D341Med (cell line): ENCODE measurements at places on chromosomes 5 and 9.

- no peak for DNase-seq
Measured at GRCh38 chr5:108884736-108885135, 137.0 kb downstream of the FER start.

DNA sequence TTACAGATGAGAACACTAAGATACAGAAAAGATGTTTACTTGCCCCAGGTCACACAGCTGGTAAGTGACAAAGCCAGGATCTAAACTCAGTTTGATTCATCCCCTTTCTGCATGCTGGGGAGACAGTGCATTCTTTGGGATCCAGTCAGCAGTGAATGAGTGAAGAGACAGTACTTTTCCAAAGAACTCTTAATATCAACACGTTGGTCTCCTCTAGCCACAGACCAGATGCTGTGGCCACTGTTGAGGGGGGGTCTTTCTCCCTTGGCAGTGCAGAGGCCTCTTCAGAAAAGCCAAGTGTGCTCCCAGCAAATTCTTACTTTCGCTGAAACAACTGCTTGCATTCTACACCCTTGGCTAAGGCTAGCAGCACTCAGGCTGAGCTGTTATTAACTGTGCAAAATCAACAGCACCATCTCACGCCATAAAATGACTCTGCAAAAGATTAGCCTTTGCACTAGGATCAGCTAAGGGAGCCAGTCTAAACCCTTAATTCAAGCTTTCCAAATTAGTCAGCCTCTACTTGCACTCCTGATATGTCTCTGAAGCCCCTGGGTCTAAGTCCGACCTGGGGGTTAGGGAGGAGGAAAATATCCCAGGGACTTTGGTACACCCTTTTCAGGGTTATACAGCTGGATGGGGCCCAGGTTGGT, 4.8 kb upstream of the TMEM171 start:
- DNase-seq: no peak

DNA sequence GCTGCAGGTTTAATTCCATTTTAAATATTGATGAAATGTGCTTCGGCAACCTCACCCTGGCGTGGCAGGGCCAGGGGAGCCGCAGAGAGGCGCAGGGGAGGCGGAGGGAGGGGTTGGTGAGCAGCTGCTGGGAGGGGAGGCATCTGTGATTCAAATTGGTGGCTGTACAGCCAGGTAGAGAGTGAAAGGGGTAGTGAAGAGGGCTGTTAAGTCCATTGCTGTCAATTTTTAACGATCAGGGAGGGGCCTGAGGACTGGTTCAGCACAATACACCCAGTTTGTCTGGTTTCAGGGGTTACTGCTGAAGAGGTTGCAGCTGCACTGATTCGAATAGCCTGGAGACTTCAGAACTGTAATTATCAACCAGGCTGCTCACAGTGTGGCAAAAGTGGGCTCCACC, 31.3 kb downstream of the LHX6 start:
- no peak for DNase-seq

DNA sequence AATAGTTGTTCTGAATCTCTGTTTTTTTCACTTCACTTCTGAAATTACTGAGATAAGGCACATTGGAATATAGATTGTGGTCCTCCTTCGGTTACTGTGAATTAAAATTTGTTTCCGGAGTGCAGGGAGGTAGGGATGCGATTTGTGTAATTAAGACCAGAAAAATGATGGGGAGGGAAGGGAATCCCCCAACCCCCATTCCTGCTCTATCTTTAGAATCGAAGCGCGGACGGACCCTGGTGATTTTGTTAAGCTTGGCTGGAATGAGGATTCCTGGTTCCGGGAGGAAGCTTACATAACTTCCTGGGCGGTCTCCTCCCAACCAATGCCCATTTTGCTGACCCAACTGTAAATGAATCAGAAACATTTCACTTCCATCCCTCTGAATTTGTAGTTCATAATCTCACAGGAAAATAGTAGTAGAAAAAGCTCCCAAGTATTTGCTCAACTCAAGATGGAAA, 220.1 kb upstream of the MSX2 start:
- DNase-seq: no peak

DNA sequence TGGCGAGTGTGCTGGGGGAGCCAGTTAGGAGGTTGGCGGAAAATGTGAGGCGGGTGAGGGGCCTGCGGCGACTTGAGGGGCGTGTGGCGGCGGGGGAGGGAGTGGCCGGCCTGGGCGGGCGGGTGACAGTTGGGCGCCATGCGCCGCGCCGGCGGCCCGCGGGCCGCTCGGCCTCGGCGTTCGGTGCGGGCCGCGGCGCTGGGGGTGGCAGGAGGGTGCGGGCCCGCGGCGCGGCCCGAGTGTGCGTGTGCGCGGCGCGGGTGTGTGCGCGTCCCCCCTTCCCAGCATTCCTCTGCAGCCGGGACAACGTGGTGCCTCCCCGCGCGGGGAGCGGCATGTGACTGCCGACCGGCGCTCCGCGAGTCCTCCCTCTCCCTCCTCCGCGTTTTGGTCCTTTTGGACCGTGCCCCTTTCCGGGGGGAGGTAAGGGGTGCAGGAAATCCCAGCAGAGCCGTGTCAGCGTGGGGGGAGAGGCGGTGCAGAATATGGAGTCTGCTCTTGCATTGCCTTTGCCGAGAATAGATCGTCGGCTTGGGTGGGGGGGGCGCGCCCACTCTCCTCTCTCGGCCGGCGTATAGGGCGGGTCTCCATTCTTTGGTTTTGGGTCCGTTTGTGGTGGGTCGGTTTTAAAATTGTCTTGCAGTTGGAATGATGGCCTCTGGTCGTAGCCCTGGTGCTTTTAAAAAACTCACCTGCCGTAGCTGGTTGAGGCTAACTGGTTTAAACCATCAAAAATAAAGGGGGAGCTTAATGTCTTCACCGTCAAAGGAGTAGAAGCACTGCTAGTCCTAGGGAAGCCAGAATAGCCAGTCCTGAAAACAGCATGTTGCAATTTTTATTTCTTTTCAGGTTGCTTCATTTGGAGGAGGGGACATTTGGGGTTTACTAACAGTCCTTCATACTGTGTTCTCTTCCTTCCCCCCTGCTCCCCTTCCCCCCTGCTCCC, 2.0 kb downstream of the LARP1 start:
- DNase-seq: peak; percentile 63

DNA sequence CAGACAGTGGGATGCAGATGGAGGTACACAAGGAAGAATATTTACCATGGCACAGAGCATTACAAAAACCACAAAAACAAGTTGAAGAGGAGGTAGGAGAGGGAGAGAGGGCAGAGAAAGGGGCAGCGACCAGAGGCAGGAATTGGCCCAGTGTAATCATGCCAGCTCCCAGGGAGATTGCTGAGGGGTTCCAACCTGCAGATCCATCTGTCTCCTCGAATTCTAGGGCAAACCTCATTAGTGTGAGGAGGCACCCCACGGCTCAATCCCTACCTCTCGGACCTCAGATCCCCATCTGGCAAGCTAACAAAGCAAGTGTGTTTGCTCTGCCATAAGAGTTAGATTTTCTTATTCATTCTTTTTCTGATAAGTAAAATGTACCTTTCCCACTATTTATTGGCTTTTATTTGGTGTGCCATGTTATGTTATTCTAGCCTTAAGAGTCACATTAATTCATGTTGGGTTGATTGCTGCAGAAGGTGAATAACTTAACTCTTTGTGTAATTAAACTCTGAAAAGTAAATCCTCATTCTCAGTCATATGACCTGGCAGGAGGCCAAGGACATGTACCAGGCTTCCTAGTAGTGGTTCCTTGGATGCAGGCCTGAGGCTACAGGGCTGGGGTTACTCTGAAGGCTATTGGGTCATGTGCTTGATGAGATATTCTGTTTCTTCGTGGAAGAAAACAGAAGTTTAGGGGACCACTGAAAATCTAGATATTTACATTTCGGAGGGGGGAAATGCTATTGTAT, 315.2 kb upstream of the ATP10B start:
- peak; percentile 14 for DNase-seq

GRCh38 chr5:171521219-171521633, 101.8 kb downstream of the FGF18 start:
- DNase-seq: no peak

DNA sequence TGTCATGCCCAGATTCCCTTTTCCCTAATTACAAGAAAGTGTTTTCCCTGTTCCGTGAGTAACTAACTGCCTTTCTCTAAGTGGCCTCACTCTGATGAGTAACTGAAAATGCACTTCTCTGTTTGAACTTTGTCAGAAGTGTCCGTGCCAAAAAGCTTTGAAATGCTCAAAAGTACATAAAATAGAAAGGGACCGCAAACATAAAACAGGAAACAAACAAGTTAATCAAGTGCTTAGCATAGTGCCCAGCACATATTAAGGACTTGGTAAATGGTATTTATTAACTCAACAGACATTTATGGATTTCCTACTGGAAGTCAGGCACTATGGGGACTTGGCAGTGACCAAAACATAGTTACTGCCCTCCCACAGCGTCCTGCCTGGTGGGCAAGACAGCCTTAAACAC, 22.3 kb downstream of the AQP3 start:
- DNase-seq: no peak

GRCh38 chr9:107778661-107779060, 289.1 kb upstream of the KLF4 start:
- DNase-seq: no peak
